ENCODE measurements at places on chromosomes 1 and 21. TPM values are rescaled to one million over a fixed set of nuclear protein-coding genes. Genes with fewer than 3 reads are reported as not detected.

- DNase-seq, result no peak
Measured at GRCh38 chr1:178738780-178739179, 13.7 kb downstream of the RALGPS2 start.

- no peak for DNase-seq
Measured at GRCh38 chr21:34613679-34614627, 960 bp downstream of the RCAN1 start.

GRCh38 chr21:34548781-34549376, 36.9 kb upstream of the KCNE1 start:
- no peak for DNase-seq

The SLC30A2 gene
- total RNA-seq, result not detected

DNA sequence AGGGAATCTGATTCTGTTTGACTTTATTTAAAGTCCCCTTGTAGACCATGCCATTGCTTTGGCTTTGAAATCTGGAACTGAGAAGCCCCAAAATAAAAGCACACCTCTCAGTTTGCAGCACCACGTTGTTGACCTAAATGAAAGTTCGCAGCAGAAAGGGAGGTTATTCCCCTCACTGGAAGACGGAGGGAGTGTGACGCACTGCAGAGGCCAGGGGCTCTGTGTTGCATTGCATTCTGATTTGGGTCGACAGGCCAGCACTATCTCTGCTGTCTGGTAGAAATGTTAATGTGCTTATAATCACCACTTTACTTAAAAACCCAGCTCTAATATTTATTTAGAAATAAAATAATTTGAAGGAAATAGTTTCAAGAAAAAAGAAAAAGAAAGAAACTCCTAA, 675.2 kb upstream of the NR5A2 start:
- DNase-seq, result no peak

DNA sequence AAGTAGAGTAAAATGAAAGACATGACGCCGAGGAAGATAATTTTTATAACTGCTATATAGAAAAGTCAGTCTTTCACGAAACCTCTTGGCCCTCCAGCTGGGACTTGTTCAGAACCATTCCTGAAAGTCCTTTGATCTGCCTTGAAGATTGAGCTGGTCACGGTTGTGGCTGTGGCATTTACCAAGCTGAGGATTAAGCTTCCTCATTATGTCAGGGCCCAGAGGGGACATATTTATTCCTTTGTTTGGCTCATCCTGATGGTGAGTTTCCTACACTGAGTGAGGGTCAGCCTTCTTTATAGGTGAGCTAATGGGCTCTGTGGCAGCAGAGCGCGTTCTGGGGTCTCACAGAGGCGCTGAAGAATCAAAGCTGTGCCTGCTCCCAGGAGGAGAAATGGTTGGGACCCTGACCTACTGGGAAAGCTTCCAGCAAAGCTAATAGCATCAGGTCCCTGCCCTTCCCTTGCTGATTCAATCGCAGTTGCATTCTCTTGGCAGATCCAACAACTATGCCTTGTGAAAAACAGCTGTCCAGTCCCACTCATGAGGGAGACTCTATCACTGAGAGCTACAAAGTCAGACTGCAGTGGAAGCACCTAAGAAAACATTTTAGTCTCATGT, 43.2 kb upstream of the PBX1 start:
- no peak for DNase-seq
